ENCODE measurements at places on chromosomes 4 and X.
A peak's percentile ranks its signal among the peaks of the same experiment; 100 is the strongest.

GRCh38 chr4:122632396-122633143 lies 11.7 kb upstream of the IL21 start:
- peak; percentile 74 for DNase-seq

DNA sequence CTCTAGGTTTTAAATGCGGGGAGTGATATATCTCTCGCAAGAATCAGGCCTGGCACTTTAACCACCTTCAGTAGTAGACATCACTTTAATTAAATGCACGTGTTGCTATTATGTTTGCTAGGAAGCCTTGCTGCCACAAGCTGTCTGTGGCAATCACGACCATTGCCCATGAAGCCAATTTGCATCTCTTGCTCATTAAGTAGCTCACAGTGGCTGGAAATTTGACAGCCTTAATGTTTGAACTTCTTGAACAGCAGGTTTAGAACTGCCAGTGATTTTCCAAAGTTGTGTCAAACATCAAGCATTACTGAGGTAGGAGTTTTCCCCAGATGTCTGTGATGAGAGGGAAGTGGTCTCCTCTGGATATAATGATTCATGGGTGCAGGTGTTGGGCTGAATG lies 642.3 kb upstream of the CPEB2 start:
- no peak for DNase-seq

DNA sequence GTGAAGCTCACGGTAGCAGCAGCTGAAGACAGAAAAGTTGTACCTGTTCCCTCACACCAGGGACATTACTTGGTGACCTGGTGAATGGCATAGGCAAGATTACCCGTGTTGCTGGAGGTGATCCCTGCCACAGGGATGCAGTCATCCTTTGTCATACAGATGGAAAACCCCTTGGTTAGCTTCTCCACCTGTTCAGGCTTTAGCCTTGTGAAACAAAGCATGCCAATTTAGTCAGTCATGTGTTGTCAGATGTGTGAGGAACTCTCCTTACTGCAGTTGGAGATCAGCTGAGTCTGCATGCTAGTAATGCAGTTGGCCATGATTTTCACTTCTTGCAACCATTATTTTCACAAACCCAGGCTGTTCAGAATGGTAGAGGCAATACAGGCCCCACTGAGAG lies 41.0 kb downstream of the AMELX start:
- no peak for DNase-seq

DNA sequence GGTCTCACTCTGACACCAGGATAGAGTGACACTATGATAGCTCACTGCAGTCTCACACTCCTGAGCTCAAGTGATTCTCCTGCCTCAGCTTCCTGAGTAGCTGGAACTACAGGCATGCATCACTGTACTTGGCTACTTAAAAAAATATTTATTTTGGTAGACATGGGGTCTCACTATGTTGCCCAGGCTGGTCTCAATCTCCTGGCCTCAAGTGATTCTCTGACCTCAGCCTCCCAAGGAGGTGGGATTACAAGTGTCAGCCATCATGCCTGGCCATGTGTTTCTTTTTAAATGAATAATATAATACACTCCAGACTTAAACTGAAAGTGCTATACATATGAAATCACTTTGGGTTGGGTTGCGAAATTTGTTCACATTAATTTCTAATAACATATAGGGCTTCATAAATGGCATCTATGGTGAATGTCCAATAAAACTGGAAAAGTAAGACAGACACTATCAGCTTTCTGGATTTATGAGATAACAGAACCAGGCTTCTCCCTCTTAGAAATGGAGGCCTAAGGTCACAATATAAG lies 48.0 kb downstream of the SEC24D start:
- peak; percentile 33 for DNase-seq

- DNase-seq = no peak
Measured at GRCh38 chr4:39812500-39812899, 114.6 kb downstream of the UBE2K start.

DNA sequence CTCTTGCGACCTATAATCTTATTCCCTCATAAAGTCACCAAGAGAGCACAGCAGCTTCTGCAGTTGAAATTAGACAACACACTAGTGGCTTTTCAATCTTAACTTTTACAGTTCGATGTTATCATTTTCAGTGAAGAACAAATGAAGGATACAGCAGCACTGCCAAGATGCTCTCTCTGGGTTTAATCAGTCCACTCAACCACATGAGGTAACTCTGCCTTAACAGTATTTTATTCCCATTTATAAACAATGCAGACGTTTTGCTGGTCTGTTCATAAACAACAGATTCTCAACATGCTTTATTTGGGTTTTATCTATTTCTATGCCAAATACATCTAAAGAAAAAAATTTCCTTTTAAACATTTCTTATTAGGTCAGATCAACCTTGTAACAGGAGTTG lies 646.0 kb upstream of the FAM241A start:
- no peak for DNase-seq
